Muscle of leg (tissue), 16 donors: ENCODE measurements at places on chromosomes 5 and 9. TPM values are rescaled to one million over a fixed set of nuclear protein-coding genes. Genes with fewer than 3 reads are reported as not detected.
A peak's percentile ranks its signal among the peaks of the same experiment; 100 is the strongest.

Gene PCDHAC2
- polyA plus RNA-seq = 2.5 TPM

Gene TCF7
- polyA plus RNA-seq = 1.8 TPM

Gene PRLR
- 0.53 TPM for polyA plus RNA-seq

Gene PRUNE2
- polyA plus RNA-seq = 16.4 TPM

Gene SMIM23
- not detected for polyA plus RNA-seq

Gene ADAMTS6
- polyA plus RNA-seq = 1.4 TPM

Gene CYLC2
- polyA plus RNA-seq = not detected

Gene ENHO
- 6.0 TPM for polyA plus RNA-seq

Gene SPINK6
- not detected for polyA plus RNA-seq

Gene THBS4
- polyA plus RNA-seq = 132 TPM

Gene FLT4
- polyA plus RNA-seq = 5.4 TPM

Gene ZDHHC11B
- 4.8 TPM for polyA plus RNA-seq

- DNase-seq = no peak
These were observed 309.1 kb downstream of the SPOCK1 start for GRCh38 chr5:137190031-137190430.

- DNase-seq = no peak
These were observed 16.2 kb downstream of the MIGA2 start for GRCh38 chr9:129052592-129052991.

- peak; percentile 69 for DNase-seq
These were observed 23.6 kb downstream of the OLFML2A start for GRCh38 chr9:124800306-124801259.

GRCh38 chr9:101566904-101567724 lies 27.7 kb downstream of the PPP3R2 start:
- DNase-seq = no peak

- DNase-seq = no peak
These were observed 267.2 kb downstream of the MAT2B start for GRCh38 chr5:163772644-163773043.

DNA sequence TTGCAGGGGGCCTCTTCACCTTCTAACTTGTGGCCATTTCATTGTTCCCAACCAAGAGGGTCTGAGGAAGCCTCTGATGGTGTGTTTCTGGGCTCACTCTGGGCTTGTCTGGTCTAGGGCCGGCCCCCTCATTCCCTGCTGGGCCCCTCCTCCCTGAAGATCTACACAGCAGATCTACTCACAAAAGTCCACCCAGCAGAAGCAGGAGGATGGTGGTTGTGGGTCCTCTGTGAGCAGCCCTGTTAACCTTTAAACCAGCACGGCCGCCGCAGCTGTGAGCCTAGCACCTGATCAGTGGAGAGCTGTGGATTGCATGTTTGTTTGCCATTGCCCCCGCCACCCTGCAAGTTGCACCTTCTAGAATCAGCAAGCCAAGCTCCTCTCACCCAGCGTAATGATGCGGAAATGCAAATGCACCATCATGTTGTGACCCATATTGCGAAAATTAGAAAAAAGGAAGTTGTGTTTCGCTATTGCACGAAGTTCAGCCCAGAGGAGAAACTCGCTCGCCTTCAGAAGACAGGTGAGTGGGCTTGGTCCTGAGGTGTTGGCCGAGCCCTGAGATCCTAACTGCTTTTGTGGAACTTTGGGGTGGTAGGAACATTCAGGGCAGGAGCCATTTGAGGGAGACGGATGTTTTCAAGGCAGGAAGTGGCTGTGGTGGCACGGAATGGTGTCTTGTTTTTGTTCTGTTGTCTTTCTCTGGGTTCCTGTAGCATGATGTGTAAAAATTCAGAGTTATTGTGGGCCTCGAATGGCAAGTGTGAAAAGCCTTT lies 16.7 kb downstream of the FGD3 start:
- peak; percentile 45 for DNase-seq

- no peak for DNase-seq
These were observed 141.8 kb downstream of the ZNF354C start for GRCh38 chr5:179201986-179202385.

DNA sequence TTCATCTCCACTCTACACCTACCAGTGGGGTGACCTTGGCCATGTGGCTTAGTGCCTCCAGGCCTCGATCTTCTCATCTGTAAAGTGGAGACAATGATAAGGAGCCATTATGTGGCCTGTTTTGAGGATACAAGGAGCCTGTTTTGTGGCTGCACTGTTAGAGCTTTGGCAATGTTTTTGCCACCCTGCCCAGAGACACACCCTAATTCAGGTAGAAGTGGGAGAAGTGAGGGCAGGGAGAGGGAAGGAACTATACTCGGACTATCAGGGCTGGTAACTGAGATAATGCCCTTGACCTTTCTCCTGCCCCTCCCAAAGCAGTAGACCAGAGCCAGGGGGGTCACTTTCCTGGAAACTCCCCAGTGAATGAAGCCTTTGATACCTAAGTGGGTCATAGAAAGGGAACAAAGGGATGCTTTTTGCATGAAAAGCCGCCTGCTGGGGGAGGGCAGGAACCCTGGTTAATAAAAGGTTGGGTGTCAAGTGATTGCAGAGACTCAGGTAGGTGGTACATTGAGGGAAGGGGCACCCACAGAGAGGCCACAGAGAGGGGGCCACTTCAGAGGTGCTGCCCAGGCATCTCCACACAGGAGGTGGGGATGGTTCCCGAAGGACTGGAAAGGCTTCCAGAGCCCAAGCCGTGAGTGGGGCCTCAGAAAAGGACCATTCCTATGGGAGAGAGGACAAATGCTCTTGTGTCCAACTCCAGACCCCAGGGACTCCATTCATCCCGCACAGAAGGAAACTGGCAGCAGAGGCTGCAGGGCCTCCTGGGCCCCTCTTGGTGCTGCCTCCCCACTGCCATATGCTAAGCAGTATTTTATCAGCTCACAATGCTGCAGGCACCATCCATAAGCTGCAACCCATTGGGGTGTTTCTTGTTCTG lies 42.3 kb upstream of the VDAC1 start:
- DNase-seq = no peak

- DNase-seq = no peak
These were observed 8.9 kb upstream of the PTAR1 start for GRCh38 chr9:69768716-69769115.

GRCh38 chr5:16937503-16938161 lies 1.5 kb upstream of the MYO10 start:
- DNase-seq = no peak

- no peak for DNase-seq
These were observed at the start of gene QRFP for GRCh38 chr9:130896233-130897014. Gene QRFP (minus strand): TSS chr9:130896812. CDS start chr9:130893838, 2,974 bp downstream.

DNA sequence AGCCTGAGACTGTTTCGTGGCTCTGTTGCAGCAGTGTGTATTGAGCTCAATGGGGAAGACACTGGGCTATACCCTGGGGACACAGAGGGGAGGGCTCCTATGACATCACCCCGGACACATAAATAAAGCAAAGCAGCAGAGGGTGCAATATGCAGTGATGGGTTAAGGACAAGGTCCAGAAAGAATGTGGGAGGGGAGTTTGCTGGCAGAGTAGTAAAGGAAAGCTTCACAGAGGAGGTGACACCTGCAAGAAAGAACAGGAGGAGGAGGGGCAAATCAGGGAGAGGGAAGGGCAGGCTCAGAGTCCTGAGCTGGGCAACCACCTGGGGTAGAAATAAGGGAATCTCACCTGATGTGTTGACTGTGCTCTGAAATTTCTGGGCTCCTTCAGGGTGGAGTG lies 35.3 kb upstream of the CDKN2AIPNL start:
- DNase-seq = no peak

GRCh38 chr5:34926318-34926888 lies 3.0 kb upstream of the DNAJC21 start:
- DNase-seq = no peak

DNA sequence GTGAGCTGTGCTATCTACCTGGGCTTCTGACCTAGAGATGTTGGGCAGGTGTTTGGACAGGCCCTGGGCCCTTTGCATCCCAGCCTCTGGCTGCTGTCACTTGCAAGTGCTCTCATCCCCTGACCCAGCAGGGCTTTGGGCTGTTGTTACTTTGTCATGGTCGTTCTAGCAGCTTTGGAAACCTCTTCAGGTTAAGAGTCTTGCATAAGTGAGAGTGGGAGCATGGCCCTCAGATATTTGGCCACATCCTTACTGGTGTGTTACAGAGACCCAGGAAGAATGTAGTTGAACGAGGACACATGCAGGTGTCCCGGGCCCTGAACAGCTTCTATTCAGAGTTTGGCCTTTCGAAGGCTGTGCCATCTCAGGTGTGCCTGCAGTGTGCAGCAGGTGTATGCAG lies 4.5 kb downstream of the TENT4A start:
- no peak for DNase-seq

DNA sequence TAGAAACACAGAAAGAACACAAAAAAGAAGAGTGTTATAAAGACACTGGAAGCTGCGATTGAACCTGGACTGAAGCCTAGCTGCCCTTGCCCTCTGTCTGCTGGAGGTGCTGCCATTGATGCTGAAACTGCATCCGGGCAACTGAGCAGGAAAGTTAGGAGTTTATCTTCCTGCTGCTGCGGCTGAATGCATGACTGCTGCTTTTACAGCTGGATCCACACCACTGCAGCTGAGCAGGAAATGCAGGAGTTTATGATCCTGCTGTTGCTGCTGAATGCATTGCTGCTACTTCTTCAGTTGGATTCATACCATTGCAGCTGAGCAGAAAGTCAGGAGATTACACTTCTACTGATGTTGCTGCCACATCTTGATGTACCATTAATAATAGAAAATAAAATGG lies 21.8 kb upstream of the JAKMIP2 start:
- DNase-seq = no peak

DNA sequence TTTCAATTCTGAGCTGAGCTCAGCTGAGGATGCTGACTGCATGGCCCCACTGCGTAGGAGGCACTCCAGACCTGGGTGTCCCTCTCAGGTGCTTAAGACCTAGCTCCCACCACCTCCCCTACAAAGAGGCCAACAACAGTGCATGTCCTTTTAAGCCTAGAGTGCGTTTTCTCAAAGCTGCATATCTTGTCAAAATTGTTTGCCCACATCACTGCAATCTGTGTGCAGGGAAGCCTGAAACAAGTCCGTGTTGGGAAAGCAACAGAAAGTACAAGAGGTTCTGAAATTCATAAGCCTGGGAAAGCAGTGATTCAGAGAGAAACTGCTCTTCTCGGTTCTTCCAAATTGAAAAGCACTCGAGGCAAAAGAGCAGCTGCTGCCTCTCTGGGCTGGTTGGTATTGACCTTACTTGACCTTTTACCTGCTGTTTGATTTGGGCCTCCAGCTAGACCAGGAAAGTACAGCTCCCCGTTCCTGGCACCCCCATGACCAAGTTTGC lies 238.4 kb downstream of the NR2F1-AS1 start:
- DNase-seq = no peak

DNA sequence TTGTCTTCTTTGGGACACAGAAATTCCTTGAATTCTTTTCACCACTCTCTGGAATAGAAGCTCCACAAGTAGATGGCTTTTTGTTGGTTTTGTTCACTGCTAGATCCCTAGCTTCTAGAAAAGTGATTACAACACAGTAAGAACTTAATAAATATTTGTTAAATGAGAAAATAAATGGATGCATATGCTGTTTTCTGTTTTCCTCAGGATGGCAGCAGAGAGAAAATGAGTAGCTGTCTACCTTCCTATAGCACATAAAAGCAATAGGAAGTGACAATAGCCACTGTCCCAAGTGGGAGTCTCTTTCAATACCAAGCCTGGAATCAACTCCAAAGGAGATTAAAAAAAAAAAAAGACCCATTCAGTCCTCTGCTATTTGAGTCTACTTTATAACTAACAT lies 100.6 kb upstream of the NREP start:
- DNase-seq = peak; percentile 19

DNA sequence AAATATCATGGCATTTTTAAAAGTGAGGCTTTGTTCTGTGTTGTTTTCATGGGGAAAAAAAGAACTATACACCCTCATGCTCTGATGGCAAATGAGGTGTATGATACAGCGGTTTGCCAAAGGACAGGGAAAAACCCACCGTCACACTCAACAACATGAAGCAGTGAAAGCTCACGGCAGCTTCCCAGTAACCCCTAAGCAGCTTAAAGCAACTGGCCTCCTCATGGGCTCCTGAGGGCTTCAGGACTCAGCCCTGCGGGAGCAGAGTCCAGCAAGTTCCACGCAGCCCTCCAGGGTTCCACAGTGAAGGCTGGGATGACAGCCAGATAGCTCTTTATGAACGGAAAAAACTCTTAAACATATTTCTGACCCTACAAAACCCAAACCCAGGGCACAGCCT lies 12.9 kb downstream of the BARHL1 start:
- no peak for DNase-seq

- peak; percentile 86 for DNase-seq
These were observed 60.8 kb downstream of the SH3TC2 start for GRCh38 chr5:149002053-149002452.

DNA sequence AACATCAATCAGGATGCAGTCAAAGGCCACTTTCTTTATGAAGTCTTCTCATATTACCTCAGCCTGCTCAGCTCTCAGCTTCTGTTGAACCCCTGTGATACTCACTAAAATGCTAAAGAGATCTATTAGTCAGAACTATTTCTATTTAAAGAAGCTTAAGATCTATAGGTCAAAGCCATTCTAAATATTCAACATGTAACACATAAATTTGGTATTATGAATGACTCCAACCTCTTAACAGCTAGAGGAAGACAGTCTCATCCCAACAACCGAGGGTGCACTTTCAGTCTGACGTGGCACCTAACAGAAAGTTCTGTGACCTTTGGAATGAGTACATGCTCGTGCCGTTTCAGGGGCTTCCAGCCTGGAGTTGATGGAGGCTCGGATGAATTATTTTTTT lies 301.5 kb upstream of the VLDLR start:
- no peak for DNase-seq

DNA sequence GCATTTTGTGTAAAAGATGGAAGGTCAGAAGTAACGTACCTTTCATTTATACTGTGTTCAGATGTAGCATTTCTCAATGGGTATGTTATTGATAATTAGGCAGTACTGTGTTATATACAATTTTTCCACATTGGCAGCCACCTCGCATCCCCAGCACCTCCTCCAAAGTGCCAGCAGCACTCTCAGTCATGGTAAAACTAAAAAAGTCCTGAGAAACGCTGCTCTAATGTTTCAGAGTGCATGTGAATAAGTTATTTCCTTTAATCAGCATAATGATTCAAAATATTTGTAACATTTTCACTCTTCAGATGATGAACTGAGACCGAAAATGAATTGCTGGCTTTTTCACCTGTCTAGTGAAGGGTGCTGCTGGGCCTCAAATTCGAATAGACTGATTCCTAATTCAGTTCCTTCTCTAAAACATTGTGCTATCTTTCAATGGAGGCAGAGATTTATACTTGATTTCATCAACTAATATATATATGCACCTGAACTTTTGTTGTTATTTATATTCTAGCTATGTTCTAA lies 79.9 kb upstream of the ANKRD55 start:
- DNase-seq = no peak

DNA sequence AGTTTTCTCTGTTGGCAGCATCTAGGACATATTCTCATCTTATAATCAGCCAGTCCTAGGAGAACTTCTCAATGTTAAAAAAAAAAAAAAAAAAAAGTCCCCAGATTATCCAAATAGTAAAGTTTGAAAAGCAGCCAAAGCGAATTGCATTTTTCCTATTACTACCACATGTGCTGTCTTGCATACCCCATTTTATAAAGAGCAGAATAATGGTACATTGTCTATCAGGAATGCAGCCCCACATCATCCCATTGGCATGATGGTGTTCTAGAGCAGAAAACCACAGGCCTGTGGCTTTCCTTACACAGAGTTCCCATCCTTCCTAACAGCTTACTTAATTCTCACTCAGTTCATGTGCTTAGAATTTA lies 381.6 kb downstream of the TMEM38B start:
- DNase-seq = peak; percentile 89

GRCh38 chr5:77181173-77181572 lies 29.3 kb upstream of the PDE8B start:
- DNase-seq = no peak

GRCh38 chr5:105331558-105331957 lies 1769.0 kb upstream of the NUDT12 start:
- DNase-seq = no peak
